ENCODE measurements at places on chromosomes 5 and 9.
A peak's percentile ranks its signal among the peaks of the same experiment; 100 is the strongest.

DNA sequence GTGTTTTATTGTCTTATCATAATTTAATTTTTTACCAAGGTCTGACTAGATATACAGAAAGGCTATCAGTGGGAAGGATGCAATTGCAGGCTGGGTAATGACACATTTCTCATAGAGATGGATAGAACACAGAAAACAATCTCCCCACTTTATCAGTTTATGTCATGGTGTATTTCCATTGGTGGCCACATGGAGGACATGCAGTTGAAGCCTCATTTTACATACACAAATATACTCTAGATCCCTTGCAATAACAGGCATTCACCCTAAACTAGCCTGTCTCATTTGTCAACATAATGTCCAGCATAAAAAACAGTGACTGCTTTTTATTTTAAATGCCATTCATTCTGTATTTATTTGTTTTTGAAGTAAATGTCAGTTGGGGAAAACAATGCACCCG lies 526.3 kb downstream of the GABRG2 start:
- DNase-seq, result no peak
- no peaks in the 10 kb centered on the region for H3K4me1 ChIP-seq
- no peak overlapping the region for H3K27ac ChIP-seq
- no peaks in the 10 kb centered on the region for H3K36me3 ChIP-seq
- no peak overlapping the region for H3K4me3 ChIP-seq

DNA sequence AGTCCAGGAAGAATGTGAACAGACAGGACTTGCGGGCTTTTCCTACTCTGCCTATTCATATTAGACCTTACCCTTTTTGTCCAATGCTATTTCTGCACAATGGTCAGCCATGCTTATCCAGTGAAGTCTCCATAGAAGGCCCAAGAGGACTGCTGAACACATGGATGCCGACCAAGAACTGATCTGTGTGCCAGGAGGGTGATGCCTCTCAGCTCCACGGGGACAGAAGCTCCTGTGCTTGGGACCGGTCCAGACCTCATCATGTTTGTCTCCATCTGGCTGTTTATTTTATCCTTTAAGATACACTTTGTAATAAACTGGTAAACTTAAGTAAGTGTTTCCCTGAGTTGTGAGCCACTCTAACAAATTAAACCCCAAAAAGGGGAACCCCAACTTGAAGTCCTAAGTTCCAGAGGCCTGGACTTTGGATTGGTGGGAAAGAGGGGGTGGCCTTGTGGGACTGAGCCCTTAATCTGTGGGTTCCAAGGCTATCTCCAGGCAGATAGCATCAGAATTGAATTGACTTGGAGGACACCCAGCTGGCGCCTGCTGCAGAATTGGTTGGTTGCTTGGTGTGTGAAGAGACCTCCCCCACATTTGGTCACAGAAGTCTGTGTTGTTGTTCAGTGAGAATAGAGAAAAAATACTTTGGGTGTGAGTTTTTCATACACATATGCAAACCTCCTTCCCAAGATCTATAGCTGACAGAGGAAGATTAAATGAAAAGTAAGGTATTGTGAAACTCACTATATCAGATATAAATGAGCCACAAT lies 57.9 kb upstream of the ANKH start:
- H3K36me3 ChIP-seq, result no peaks in the 10 kb centered on the region
- no peak overlapping the region for H3K27ac ChIP-seq
- H3K4me1 ChIP-seq, result no peaks in the 10 kb centered on the region
- no peak for DNase-seq

DNA sequence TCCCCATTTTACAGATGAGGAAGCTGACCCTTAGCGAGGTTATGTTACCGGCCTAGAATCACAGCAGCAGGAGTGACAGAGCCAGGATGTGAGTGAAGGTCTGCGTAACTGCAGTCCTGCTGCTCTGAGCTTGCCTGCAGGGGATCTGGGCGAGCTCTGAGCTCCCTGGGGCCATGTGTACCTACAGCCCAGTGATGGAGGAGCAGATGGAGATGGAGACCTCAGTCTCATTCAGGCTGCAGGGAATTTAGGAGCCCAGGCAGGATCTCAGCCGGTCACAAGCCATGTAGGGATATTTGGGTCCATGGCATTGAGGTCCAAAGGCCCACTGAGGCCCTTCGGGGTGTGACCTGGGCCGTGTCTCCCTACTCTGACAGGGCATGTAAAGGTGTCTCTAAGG lies 170.6 kb downstream of the CACNA1B start:
- no peaks in the 10 kb centered on the region for H3K36me3 ChIP-seq
- no peak overlapping the region for H3K27ac ChIP-seq
- no peak overlapping the region for H3K4me3 ChIP-seq
- H3K4me1 ChIP-seq, result no peaks in the 10 kb centered on the region
- no peaks in the 10 kb centered on the region for H3K27me3 ChIP-seq
- peak; percentile 6 for DNase-seq

DNA sequence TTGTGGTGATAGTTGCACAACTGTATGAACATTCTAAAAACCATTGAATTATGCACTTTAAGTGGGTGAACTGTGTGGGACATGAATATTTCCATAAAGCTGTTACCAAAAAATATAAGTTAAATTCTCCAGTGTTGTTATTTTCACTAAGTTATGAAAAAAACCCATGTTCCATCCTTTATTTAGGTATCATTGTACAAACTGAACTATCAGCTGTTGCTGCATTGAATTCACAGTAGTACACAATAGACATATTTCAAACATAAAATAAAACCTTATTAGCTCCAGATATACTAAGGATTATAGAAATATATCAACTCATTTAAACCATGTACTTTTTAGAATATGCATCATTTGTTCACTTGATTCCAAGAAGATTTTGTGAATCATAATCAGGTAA lies 192.1 kb downstream of the COMMD10 start:
- DNase-seq, result no peak
- no peaks in the 10 kb centered on the region for H3K27me3 ChIP-seq
- H3K36me3 ChIP-seq, result no peaks in the 10 kb centered on the region
- H3K4me3 ChIP-seq, result no peak overlapping the region
- H3K27ac ChIP-seq, result no peak overlapping the region

GRCh38 chr5:127943061-127943371 lies 140.6 kb upstream of the SLC12A2 start:
- no peaks in the 10 kb centered on the region for H3K4me1 ChIP-seq
- H3K27ac ChIP-seq, result no peak overlapping the region
- no peaks in the 10 kb centered on the region for H3K36me3 ChIP-seq
- H3K27me3 ChIP-seq, result no peaks in the 10 kb centered on the region

DNA sequence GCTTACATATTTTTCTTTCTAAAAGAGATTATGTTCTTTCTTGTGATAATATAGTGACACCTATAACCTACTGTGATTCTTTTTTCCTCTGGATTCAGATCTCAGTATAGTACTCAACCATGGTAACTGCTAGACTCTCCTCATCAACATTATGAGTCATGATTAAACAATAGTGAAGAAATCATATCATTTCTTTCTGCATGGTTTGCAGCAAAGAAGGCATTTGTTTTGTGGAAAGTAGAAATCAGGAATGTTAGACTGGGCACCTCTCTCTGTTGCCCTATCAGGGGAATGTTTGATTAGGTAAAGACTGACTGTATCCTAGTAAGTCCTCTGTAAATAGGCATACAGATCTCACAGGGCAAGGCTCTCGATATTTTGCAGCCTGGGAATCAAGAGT lies 25.6 kb upstream of the SMC2 start:
- no peaks in the 10 kb centered on the region for H3K27me3 ChIP-seq
- no peak for DNase-seq
- no peak overlapping the region for H3K27ac ChIP-seq
- H3K4me1 ChIP-seq, result no peaks in the 10 kb centered on the region
- no peaks in the 10 kb centered on the region for H3K36me3 ChIP-seq

DNA sequence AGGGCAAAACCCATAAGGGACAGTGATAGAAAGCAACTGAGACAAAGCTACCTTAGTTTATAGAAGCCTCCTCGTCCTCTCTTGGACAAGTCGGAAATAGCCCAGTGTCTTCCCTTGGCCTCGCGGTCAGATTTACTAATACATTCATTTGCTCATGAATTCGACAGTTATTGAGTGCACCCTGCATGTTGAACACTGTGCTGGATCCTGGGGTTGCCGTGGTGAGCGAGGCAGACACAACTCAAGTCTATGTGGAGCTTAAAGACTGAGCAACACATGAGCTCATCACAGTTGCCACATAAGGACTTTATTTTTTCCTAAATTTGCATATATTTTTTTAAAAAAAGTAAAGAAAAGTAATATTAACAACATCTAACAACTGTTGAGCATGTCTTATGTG lies 411.1 kb upstream of the ITGA1 start:
- no peaks in the 10 kb centered on the region for H3K4me1 ChIP-seq
- no peaks in the 10 kb centered on the region for H3K27me3 ChIP-seq
- no peak overlapping the region for H3K4me3 ChIP-seq
- no peaks in the 10 kb centered on the region for H3K36me3 ChIP-seq
- no peak overlapping the region for H3K27ac ChIP-seq

DNA sequence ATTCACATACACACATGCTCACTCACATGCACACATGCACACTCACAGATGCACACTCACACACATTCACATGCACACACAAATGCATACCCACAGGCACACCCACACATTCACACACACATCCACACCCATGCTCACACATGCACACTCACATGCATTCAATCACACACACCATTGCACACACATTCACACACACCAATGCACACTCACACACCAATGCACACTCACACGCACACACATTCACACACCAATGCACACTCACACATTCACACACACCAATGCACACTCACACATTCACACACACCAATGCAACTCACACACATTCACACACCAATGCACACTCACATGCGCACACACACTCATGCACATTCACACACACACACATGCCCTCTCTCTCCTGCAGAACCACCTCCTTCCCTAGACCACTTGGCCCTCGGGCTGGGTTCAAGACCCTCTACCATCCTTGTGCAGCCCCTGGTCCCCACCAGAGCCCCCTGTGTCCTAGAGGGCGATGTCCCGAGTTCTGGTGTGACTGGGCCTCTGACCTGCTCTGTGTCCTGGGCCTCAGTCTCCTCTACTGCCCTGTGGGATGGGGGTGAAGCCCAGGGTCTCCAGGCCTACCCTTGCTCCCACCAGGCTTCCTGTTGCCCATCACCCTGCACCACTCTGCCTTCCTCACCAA lies 139.0 kb downstream of the OLFM1 start:
- H3K27me3 ChIP-seq, result no peaks in the 10 kb centered on the region
- H3K4me1 ChIP-seq, result no peaks in the 10 kb centered on the region
- H3K27ac ChIP-seq, result no peak overlapping the region
- DNase-seq, result no peak

- no peak overlapping the region for H3K27ac ChIP-seq
- DNase-seq, result no peak
- no peaks in the 10 kb centered on the region for H3K4me1 ChIP-seq
- H3K27me3 ChIP-seq, result no peaks in the 10 kb centered on the region
- H3K36me3 ChIP-seq, result no peaks in the 10 kb centered on the region
Measured at GRCh38 chr9:132774886-132775285, 103.2 kb downstream of the AK8 start.

GRCh38 chr5:171149772-171150171 lies 159.3 kb upstream of the TLX3 start:
- DNase-seq, result no peak
- H3K27ac ChIP-seq, result no peak overlapping the region
- no peaks in the 10 kb centered on the region for H3K4me1 ChIP-seq
- H3K36me3 ChIP-seq, result no peaks in the 10 kb centered on the region
- no peak overlapping the region for H3K4me3 ChIP-seq
- H3K27me3 ChIP-seq, result no peaks in the 10 kb centered on the region

DNA sequence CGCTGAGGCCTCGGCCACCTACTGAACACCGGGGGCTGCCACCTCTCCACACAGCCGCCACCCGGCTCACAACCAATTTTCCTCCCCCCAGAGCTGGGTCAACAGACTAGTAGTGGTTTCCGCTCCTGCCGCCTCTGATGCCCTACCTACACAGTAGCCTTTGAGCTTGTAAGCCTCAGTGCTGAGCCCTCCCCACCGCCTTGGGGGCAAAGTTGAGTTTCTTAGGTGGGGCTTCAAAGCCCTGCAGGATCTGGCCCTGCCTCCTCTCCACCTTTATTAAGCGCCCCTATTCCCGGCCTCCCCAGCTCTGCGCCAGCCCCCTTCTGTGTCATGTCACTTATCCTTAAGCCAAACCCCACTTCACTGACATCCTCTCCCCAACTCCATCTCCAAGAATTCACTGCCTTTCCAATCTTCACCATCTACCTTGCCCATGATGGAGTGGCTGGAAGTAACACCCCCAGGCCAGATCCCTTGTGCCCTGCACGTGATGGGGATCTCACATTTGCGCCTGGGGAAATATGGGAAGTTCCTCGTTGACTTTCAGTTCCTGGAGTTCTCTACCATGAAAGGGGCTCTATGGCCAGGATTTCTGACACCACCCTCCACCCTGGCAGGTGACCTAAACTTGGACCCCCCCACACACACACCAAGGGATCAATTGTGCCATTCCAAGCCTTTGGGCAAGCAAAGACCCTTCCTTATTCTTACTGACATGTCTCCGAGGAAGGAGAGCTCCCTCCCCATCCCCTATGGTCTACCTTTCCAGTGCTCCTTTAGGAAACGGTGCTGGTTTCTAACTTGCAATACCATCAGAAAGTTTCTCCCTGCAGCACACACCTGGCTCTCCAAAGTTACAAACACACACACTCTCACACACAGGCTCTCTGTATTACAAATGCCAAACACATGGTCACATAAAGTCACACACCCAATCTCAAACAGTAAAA lies 2.7 kb upstream of the CNTFR start:
- peak overlapping the region; percentile 89 for H3K27ac ChIP-seq
- peaks cover 10% of the 10 kb centered on the region for H3K27me3 ChIP-seq
- no peaks in the 10 kb centered on the region for H3K36me3 ChIP-seq

DNA sequence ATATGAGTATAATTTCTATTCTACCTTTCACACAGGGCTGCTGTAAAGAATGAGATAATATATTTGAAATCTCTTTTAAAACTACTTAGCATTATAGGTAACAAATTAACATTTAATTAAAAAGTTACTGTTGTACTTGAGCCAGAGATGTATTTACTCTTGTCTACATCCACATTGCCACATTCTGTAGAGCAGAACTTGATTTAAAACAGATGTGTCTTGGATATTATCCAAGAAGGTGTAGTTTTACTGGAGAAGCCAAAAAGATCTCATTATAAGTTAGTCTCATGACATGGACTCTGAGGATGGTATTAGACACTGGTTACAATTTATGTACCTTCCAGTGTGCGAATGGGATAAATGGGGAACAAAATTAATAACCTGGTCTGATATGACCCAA lies 293.1 kb upstream of the CCNH start:
- no peak overlapping the region for H3K4me3 ChIP-seq
- no peaks in the 10 kb centered on the region for H3K4me1 ChIP-seq
- no peak overlapping the region for H3K27ac ChIP-seq
- H3K27me3 ChIP-seq, result no peaks in the 10 kb centered on the region
- H3K36me3 ChIP-seq, result no peaks in the 10 kb centered on the region

- no peaks in the 10 kb centered on the region for H3K36me3 ChIP-seq
- no peaks in the 10 kb centered on the region for H3K27me3 ChIP-seq
- H3K4me3 ChIP-seq, result peak overlapping the region; percentile 59
- H3K27ac ChIP-seq, result peak overlapping the region; percentile 97
Measured at GRCh38 chr5:96703995-96704394, 41.8 kb downstream of the CAST start.

DNA sequence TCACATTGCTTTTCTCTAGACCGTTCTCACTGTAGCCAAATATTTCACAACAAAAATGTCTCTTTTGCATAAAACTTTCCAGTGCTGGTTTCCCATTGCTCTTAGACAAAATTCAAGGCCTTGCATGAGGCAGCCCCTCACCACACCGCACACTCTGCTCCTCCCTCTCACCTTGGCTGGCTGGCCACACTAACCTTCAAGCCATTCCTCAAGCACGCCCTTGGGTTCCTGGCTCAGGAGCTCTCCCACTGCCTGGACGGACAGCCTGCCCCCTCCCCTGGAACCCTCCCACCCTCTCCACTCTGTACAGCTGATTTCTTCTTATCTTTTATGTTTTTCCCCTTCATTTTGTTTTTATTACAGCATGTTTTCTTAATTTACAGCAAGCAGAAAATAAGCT lies 83.2 kb downstream of the PDZD2 start:
- H3K4me3 ChIP-seq, result no peak overlapping the region
- no peak for DNase-seq
- H3K4me1 ChIP-seq, result no peaks in the 10 kb centered on the region
- H3K27ac ChIP-seq, result no peak overlapping the region
- H3K36me3 ChIP-seq, result no peaks in the 10 kb centered on the region
